ENCODE measurements at places on chromosomes 13 and 19.

GRCh38 chr13:20715330-20715712, 11.8 kb downstream of the IL17D start:
- DNase-seq = no peak

- DNase-seq = peak; percentile 46
Measured at GRCh38 chr13:87684850-87685742, 13.9 kb downstream of the SLITRK5 start.

GRCh38 chr19:18291590-18292461, 10.4 kb upstream of the JUND start:
- DNase-seq = peak; percentile 74

GRCh38 chr19:31831421-31832175, 482.4 kb upstream of the TSHZ3 start:
- no peak for DNase-seq

DNA sequence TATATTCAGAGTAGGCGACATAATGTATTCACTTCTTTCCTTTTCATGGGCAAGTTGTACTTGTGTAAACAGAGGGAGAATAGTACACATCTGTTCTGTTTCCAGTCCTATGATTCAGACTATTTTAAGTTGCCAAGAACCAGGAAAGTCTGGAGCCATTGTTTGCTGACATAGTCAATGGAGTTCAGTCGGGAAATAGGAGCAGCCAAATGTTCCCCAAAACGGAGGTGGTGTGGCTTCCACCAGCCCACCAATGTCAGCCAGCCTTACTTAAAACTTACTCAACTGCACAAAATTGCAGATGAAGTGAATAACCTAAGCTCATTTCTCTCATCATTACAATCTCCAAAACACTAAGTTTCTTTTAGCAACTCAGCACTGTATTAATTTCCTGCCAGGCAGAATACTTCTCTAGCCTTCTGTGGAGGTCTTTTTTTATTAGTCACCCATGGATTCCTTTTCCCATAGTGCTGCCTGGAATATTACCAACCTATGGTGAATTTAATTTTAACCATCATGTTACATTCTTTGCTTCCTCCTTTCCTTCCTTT, 22.3 kb upstream of the CSNK1A1L start:
- peak; percentile 98 for DNase-seq

Measured in astrocyte (in vitro differentiated cells and primary cell).